ENCODE measurements at places on chromosomes 16 and 17.

- DNase-seq = peak; percentile 86
Measured at GRCh38 chr16:85447693-85448313, 165.3 kb upstream of the GSE1 start.

- DNase-seq = peak; percentile 75
Measured at GRCh38 chr17:45008216-45008615, 40.1 kb upstream of the C1QL1 start.

- DNase-seq = no peak
Measured at GRCh38 chr17:7897090-7897489, 8.5 kb downstream of the CHD3 start.

- DNase-seq = no peak
Measured at GRCh38 chr17:7095625-7096024, 15.6 kb upstream of the CLEC10A start.

DNA sequence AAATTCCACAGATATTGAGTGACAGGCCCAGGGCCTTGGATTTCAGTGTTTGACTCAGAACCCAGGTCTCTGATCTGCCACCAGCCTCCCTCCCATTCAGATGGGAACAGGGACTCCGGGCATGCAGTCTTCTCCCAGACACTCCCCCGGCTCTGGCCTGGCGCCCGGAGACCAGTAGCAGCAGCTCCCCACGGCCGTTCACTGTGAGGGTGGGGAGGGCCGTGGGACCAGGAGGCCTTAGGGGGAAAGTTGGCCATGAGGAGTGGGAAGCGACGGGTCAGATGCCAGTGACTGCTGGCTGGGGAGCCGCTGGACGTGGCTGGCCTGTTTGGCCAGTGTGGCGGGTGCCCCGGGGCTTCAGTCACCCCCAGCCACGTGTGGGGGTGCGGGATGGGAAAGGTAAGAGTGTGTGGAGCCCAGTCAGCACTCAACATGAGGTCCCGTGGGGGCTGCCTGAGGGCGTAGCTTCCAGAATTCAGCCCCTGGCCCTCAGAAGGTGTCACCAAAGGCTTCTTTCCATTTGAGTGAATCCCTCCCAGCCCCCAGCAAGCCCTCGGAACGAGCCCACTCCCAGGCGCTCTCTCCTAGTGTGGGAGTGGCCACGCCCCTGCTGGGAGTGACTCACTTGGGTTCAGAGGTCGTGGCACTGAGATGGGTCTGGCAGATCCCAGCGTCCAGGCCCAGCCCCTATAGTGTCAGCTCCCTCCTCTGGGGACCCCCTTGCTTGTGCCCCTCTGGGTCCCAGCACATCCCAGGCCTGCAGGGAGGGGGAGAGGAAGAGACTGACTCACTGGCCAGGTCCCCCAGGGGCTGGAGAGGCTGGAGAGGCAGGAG, 309.4 kb downstream of the SEC14L1 start:
- DNase-seq = peak; percentile 23

DNA sequence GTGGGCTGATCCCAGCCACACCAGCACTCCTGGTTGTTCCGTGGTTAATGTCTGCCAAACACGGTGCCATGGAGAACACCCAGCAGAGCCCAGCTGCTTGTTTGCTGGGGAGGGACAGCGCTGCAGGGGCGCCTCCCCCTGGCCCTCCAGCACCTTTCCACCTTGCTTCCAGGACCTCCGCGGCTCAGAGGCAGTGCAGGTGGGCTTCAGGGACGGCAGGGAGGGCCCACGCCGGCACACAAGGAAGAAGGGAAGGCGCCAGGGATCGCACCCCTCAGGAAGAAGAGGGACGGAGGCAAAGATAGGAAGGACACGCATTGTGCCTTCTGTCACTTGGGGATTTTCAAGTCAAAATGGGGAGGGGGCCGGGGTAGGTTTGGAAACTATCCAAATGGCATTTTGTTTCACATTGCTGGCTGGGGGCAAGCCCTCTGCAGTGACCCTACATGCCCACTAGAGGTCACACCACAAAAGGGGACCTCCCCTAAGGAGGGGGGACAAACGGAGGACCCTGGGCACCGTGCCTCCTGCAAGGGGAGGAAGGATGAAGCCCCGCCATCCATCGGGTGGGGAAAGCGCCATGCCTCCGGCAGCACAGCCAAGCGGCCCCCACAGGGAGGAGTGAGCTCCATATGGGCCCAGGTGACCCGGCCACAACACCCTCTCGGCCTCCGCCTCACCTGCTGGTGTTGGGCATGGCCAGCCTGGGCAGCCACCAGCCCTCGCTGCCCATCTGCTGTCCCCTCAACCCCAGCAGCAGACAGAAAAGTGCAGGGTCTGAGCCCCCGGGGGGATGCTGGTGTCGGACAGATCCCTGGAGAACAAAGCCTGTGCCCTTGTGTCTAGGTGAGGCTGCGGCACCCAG, 7.5 kb upstream of the C16orf95 start:
- DNase-seq = peak; percentile 27

GRCh38 chr17:16363749-16364536, 10.7 kb upstream of the CENPV start:
- peak; percentile 79 for DNase-seq

GRCh38 chr17:81240761-81241160, 1.6 kb downstream of the NDUFAF8 start:
- DNase-seq = no peak

- no peak for DNase-seq
Measured at GRCh38 chr17:22251498-22251897, 559.2 kb downstream of the KCNJ18 start.

DNA sequence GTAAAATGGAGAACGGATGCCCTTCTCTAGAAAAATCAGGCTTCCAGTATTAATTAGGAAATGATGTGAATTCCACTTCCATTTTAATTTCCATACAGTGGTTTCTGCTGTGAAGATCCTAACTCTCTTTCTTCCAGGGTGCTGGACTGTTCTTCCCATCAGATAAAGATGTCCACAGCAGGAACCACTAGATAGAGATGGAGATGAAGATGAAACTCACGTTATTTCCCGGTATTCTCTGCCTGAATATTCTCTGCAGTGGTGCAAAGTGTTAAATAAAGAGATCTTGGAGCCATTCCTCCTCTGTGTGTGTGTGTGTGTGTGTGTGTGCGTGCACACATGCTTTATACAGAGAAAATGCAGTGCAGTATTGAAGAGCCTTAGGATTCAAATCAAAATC, 727.5 kb downstream of the KCNJ2 start:
- peak; percentile 11 for DNase-seq

DNA sequence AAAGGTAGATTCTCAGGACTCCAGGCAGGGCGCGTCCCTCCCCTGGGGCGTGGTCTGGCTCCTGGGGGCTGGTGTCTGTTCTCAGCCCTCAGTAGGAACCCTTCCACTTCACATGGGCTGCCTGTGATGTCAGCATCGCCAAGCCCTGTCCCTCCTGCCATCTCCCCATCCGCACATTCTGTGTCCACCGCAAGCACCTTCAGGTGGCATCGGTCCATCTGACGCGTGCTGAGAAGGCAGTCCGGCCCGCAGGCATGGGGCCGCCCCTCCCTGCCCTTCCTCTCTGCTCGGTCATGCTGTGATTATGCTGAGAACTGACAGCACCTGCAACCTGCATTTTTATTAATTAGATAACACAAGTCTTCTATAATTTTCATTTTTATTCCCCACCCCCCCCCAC, 12.7 kb upstream of the DNAH17 start:
- DNase-seq = no peak

GRCh38 chr17:63596856-63597586, 3.7 kb upstream of the TACO1 start:
- DNase-seq = peak; percentile 2

DNA sequence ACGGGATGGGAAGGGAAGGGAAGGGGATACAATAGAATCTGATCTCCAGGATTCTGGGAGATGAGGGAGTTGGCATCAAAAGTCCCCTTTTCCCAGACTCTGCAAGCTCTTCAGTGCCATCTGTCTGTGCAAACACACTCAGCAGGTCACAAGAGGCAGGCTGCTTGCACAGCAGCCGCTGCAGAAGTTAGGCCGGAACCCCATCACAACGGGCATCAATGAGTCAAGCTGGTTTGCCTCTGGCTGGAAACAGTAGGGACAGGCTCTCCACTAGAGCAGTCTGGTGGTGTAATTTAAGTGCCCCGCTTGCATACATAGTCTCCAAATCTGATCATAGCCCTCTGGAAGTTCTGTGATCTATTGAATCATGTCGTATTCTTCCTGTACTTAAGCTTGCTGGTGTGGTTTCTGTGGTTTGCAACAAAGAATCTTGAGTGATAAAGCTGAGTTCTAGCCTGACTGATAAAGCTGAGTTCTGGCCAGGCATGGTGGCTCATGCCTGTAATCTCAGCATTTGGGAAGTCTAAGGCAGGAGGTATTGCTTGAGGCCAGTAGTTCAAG, 33.7 kb upstream of the KDM8 start:
- peak; percentile 69 for DNase-seq

- DNase-seq = no peak
Measured at GRCh38 chr16:55437625-55438024, 41.4 kb upstream of the MMP2 start.

Data from DMS53 (cell line).